Immature natural killer cell (primary cell): ENCODE measurements at places on chromosomes 3 and 15. TPM values are rescaled to one million over a fixed set of nuclear protein-coding genes. Genes with fewer than 3 reads are reported as not detected.

DNA sequence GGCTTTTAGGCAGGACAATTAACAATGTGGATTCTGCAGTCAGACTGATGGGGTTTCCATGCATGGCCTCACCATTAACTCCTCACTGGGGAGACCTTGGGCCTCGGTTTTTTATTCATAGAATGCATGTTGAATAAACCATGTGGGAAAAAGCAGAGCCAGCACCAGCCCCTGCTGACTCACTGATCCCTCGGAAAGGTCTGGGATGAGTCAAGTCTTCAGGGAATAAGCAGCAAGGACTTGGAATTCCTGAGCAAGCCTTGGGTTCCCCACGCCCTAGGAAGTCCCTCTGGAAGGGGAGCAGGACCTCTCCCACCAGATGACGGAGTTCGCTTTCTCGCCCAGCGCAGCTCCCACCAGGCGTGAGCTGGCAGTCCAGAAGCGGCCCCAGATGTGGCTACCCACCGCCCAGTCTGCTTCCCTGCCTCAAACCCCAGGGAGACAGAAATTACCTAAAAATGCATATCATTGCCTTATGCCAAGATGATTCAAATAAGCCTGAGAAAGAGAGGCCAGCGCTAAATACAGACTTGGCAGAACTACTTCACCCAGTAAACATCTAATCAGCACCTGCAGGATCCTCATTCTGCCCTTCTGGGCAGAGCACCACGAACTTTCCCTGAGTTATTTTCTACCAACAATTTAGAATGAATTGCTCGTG, 45.4 kb downstream of the BTD start:
- peak overlapping the region; percentile 42 for H3K27ac ChIP-seq
- peaks cover 8% of the 10 kb centered on the region for H3K27me3 ChIP-seq
- H3K36me3 ChIP-seq: peaks cover 3% of the 10 kb centered on the region
- H3K4me1 ChIP-seq: peaks cover 54% of the 10 kb centered on the region
- peak overlapping the region; percentile 83 for H3K4me3 ChIP-seq

GRCh38 chr3:159632128-159632527, 356.5 kb upstream of the IL12A start:
- DNase-seq: no peak
- H3K27me3 ChIP-seq: no peaks in the 10 kb centered on the region

DNA sequence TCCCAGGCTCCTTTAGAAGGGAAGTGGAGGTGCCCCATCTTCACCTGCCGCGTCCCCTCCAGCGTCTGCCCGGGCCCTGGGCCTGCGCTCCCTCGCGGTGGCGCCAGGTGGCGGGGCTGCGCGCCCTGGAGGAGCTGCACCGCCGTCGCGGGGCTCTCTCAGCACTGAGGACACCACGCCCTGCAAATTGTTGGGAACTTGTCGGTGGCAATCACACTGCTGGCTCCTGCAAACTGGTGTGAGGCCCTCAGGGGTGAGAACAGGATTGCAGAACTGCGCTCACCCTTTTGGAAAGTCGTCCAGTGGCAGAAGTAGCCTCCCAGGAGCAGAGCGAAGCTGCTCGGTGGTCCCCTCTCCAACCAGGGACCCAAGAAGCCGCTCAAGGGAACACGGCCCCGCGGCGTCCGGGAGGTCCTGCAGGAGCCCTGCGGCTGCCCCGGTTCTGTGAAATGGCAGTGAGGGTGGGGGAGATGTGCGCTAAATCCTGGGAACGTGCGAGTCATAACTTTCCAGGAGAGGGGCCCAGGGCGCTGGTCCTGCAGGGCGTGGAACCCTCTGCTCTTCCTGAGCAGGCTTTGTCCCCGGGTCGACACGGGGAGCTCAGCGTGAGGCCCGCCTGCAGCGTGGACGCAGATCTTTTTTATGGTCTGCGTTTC, 995 bp upstream of the LRRK1 start:
- H3K4me1 ChIP-seq: peaks cover 15% of the 10 kb centered on the region
- H3K4me3 ChIP-seq: peak overlapping the region; percentile 73
- no peak overlapping the region for H3K27ac ChIP-seq
- no peaks in the 10 kb centered on the region for H3K36me3 ChIP-seq

DNA sequence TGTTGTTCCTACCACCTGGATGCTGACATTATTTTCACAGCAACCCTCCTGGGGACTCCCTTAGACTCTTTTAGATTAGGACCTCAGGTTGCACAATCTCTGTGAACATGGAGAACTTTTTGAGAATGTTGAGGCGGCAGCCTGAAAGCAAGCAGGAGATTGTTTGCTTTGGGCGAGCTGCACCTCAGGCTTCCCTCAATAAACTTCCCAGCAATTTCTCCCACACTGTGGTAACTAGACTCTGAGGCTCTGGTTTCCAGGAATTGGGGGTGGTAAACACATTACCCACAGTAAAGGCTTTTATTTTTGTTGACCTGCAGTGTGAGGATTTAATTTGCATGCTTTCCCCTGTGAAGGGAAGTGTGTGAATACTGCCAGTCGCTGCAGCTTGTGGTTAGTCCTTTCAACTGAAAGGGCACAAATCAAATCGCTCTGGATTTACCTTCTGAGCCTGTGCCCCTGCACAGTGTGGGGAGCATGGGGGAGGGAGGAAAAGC, 35.2 kb upstream of the SIAH2 start:
- H3K27me3 ChIP-seq: peaks cover 7% of the 10 kb centered on the region
- H3K36me3 ChIP-seq: no peaks in the 10 kb centered on the region
- peaks cover 3% of the 10 kb centered on the region for H3K4me1 ChIP-seq
- no peak for DNase-seq

Gene PDZRN3
- not detected for polyA plus RNA-seq

Gene PML
- 16.2 TPM for polyA plus RNA-seq
